ENCODE measurements at places on chromosomes 12 and 14. TPM values are rescaled to one million over a fixed set of nuclear protein-coding genes. Genes with fewer than 3 reads are reported as not detected.

Gene CLEC6A
- not detected for total RNA-seq

DNA sequence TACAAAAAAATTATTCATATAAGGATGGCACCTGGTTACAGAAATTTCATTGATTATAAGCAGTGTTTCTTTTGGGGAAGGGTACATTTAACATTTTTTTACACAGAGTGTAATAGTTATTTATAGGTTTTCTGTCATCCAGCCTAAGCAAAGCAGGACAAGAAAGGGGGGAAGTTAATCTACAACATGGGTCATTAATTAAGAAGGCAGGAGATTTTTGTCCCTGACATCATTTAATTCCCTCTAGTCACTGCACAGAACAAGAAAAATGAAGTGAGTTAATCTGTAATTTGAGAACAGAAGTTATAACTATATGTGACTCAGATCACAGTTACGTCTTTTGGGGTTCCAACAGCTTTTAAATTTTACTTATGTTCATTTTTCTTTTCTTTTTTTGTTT lies 173.4 kb downstream of the PTPRO start:
- DNase-seq: no peak

DNA sequence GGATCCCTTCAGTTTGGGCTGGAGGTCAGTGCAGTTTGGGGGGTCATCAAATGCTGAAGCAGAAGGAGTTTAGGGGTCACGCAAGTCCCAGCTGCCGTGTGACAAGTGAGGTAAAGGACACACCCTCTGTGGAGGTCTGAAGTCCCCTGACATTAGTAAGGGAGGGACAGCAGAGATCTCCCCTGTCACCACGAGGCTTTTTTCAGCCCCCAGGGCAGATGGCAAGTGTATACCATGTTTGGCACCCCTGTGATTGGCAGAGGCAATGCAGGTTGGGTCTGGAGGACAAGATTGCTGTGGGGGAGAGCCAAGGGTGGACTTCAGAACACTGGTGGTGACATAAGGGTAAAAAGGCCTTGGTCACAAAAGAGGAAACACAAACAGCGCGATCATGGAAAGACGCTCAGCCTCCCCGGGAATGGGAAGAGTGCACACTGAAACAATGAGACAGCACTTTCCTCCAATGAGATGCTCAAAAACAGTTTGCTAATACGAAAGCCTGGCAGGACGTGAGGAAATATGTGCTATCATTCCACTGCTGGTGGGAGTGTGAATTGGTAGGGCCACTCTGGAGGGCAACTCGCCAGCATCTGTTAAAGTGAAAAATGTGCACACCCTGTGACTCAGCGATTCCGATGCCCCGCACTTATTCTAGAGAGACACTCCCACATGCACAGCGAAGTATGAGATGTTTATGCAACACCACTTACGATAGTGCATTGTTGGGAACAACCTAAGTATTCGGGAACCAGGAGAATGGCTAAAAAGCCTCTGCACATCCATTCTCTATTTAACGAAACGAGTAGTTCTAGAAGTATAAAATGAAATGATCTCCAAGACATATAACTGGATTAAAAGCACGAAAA lies 14.4 kb upstream of the CD27 start:
- DNase-seq: peak; percentile 92

- DNase-seq: no peak
Measured at GRCh38 chr12:47281667-47282171, 202.0 kb upstream of the AMIGO2 start.

Gene BRMS1L
- total RNA-seq: 3.8 TPM

Data from uterus (tissue), 4 donors.